ENCODE measurements at places on chromosomes 4 and X. TPM values are rescaled to one million over a fixed set of nuclear protein-coding genes. Genes with fewer than 3 reads are reported as not detected.

ADH1A gene
- total RNA-seq, result not detected

DNA sequence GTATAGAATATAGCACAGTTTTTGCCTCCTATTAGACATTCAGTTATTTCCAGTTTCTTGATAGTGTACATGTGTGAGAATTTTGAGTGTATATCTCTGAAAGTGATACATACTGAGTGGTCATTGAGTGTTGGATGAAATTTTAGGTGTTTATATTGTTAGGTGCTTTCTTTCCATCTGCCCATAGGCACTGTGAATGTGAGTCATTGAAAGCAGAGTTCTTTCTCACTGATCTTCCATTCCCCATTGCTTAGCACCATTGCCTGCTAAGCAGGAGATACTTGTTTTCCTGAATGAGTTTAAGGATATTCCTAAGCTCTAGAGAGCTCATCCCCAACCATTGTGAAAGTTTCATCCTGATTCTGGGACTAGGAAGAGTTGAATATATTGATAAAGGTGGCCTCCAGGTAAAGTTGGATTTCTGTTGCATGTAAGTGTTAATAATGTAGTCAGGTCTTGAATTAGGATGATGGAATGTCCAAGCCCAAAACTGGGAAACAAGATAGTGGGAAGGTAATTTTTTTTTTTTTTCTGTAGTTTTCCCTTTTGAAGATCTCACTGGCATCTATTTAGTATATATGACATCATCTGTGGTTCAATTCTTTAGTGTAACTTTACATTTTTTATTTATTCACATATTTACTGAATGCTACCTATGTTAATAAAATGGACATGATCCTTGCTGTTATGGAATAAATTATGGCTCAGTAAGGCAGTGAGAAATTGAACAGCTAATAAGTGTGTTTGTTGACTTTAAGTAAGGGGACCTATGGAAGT lies 22.1 kb downstream of the UBE2K start:
- DNase-seq, result no peak

DNA sequence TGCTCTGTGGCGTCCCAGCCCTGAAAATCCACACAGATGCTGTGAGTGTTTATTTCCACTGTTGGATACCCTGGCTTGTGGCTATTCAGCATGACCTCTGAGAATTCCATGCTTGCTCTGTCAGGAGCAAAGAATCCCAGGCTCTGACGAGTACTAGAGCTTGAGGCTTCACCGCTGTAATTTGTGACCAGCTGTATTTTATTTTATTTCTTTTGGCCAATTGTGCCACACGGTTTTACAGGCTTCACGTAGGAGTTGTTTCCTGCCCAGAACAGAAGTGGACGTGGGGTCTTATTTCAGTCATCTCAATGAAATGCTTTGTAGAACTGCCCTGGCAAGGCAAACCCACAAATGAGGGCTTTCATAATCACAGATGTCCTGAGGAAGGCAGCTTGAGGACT lies 69.4 kb upstream of the CLDN34 start:
- DNase-seq, result no peak

DNA sequence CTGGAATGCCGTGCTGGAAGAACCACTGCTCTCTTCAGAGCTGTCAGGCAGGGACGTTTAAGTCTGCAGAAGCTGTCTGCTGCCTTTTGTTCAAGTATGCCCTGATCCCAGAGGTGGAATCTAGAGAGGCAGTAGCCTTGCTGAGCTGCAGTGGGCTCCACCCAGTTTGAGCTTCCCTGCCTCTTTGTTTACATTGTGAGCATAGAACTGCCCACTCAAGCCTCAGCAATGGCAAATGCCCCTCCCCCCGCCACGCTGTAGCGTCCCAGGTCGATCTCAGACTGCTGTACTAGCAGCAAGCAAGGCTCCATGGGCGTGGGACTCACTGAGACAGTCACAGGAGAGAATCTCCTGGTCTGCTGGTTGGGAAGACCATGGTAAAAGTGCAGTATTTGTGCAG lies 34.8 kb upstream of the MUC7 start:
- no peak for DNase-seq

BCORL1 gene
- total RNA-seq, result 4.7 TPM

HPF1 gene
- total RNA-seq, result 22.4 TPM

CCNA2 gene
- total RNA-seq, result 1.0 TPM

GPRASP3 gene
- total RNA-seq, result 4.2 TPM

DNA sequence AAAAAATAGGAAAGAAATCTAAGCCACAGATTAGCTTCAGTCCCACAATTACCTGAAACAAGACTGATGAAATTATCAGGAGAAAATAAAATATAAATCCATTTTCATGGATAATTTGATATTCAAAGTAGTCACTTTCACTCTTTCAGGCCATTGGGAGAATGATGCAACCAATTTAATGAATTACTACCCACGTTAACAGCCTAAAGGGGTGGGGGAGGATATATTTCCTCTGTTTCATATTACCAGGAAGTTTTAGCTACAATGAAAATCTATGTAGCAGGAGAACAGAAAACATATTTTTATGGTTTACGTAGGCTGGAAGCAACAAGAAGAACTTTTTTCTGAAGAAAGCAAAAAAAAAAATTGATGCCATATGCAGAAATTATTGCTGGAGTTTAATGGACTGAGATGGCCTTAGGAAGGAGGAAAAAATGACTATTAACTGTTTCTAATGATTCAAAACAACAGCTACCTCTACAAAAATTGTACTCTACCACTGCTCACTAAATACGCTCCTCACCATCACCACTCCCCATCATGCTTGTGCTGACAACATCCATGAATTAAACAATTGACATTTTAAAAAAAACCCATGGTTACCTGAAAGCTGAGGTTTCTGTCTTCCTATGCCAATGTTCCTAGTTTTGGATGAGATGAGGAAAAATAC lies 100.9 kb downstream of the CXXC4 start:
- DNase-seq, result no peak

TSR2 gene
- 27.9 TPM for total RNA-seq

GRCh38 chrX:83845397-83845796 lies 15.5 kb upstream of the CYLC1 start:
- no peak for DNase-seq

Measured in thyroid gland (tissue), 4 donors.